ENCODE measurements at places on chromosomes 5 and 9.

DNA sequence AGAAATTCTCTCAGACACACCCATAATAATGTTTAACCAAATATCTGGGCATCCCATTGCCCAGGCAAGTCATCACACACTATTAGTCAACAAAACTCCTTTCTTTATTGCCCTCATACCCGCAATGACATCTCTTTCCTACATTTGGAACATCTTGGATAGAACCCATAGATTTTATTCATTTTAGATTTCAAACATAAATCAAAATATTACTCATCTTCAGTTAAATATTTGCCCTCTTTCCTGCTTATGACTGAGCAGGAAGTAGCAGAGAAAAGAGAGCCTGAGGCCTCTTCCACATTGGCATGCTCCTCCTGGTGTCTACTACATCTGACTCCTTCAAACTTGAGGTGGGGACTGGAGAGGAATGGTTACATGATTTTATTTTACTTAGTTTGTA lies 592.0 kb downstream of the CHSY3 start:
- DNase-seq = no peak

DNA sequence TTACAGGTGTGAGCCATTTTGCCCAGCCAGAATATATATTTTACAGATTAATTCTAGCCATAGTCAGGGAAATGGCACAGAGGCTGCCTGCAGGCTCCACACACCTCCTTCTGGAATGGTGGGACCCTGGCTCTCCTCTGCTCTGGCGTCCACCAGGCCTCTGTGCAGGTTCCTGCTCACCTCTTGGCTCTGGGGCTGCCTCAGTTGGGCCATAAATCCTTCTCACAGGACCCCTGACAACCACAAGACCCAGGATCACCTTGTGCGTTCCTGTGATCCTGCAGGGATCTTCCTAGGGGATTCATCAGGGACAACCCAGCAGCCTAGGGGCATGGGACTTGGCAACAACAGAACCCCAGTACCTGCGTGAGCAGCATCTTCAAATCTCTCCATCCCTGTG lies 93.0 kb upstream of the FSTL4 start:
- no peak for DNase-seq

DNA sequence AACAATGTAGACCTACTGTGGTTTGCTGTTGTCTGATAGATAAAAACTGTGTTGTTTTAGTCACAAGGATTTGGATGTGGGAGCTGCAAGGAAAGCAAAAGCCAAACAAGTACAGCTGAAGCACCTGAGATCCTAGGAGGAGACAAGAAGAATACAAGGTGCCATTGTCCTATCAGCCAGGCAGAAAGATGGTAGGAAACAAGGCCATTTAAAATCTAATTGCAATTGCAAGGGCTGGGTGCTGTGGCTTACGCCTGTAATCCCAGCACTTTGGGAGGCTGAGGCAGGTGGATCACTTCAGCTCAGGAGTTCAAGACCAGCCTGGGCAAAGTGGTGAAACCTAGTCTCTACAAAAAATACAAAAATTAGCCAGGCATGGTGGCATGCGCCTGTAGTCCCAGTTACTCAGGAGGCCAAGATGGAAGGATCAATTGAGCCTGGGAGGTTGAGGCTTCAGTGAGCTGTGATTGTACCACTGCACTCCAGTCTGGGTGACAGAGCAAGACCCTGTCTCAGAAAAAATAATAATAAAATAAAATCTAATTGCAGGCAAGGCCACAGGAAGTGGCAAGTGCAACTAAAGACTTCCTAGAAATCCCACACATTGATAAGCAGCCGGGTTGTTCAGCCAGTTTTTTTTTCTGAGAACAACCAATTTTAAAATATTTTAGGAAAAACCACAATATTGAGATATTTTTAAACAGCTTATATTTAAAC lies 22.6 kb downstream of the DOCK8 start:
- DNase-seq = no peak

DNA sequence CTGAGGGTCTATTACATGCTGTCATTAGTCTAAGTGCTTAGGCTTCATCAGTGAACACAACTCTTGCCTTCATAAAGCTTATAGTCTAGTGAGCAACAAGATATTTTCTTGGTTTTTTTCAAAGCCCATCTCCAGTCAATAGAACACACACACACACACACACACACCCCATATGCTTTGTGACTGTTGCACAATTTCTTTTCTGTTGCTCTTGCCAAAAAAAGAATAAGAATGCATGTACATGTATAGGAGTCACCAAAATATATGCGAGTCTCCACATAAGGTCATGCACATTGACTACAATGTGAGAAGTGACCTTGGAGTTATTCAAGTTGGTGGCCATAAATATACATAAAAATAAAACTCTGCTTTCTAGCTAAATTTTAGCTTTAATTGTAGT lies 351.5 kb upstream of the TLE4 start:
- no peak for DNase-seq

- no peak for DNase-seq
These were observed 39.8 kb downstream of the BARHL1 start for GRCh38 chr9:132622159-132622558.

DNA sequence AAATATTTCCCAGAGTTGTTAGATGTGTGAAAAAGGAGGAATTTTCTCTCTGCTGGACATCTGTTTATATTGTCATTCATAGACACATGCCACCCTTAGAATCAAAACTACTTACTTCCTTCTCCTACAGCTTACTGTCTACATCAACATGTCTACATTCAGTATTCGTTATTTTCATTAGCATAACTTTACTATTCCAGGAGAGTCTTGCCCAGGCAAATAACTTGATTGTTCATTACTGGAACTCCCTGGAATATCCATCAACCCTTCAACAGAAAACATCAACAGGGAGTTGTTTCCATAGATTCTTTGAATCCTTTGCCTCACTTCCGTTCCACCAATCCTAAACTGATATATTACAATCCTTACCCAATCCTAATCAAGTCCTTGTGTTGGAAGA lies 457.5 kb upstream of the ZNF608 start:
- no peak for DNase-seq

DNA sequence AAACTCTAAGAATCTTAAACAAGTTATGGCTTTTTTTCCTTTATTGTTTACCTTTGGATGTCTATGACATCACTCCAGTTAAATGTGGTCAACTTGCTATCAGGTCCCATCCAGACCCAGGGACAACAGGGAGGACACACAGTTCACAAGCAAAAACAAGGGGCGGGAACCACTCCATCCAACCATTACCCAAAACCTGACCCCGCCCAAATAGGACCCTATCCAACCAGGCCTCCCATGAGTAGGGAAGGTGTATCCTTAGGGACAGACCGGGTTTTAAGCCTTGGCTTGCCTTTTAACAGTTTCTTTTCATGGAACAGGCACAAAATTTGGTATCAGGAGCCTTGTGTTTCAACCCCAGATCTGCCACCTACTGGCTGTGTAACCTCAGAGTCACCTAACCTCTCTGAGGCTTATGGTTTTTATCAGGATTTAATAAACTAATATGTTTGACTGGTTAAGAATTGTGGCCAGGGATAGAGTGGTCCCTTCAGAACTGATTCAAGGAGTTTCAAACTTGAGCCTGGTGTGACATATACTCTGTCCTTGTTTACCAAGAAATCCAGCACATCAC lies 127.7 kb upstream of the RAD23B start:
- no peak for DNase-seq

DNA sequence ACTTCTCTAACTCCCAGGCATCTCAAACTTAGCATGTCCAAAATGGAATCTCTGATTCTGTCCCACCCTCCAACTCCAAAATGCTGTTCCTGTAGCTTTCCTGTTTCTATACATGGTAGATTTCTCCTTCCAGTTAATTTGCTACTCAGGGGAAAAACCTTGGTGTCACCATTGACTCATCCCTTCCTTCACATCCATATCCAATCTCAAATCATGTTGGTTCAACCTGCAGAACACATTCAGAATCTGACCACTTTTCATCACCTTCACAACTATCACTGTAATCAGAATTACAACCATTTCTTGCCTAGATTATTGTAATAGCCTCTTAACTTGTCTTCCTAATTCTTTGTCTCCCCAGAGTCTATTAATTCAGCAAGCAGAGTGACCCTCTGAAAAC lies 10.8 kb downstream of the RIOK2 start:
- DNase-seq = no peak

DNA sequence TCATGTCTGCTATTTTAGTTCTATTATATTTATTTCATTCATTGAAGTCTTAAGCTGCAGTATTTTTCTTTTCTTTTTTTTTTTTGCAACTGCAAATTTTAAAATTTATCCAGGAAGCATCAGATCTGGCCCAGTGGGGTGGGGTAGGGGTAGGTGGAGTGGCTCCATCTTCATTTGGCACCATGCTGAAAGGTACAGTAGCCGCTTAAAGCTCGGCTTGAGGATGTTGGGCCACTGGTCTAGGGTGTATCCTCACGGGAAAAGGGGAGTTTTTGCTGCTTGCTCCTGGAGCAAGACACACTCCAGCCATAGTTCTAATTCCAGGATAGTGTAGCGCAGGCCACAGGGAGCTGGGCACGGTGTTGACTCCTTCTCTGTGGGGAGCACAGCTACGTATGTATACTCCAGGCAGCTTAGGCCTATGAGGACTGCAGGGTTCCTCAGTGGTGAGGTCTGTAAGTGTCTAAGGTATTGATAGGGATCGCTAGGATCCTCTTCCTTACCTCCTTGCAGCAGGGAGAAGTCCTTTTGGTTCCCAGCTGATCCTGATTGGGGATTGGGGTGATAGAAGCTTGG lies 22.7 kb downstream of the RCL1 start:
- DNase-seq = no peak

- DNase-seq = no peak
These were observed 15.0 kb downstream of the ANKRD33B start for GRCh38 chr5:10578869-10579268.

- no peak for DNase-seq
These were observed 17.9 kb upstream of the RPS23 start for GRCh38 chr5:82295959-82296531.

- DNase-seq = no peak
These were observed 1858.6 kb upstream of the CDH9 start for GRCh38 chr5:28896949-28897348.

GRCh38 chr5:90807496-90807895 lies 248.9 kb downstream of the ADGRV1 start:
- no peak for DNase-seq

GRCh38 chr5:1065891-1066650 lies 45.8 kb downstream of the SLC12A7 start:
- DNase-seq = no peak

GRCh38 chr5:148186248-148187003 lies 16.4 kb upstream of the SPINK6 start:
- no peak for DNase-seq

- DNase-seq = no peak
These were observed 173.1 kb downstream of the CCDC171 start for GRCh38 chr9:15725953-15726352.

- no peak for DNase-seq
These were observed 154.3 kb upstream of the IRX2 start for GRCh38 chr5:2905741-2906140.

- no peak for DNase-seq
These were observed 5.5 kb downstream of the ADAMTSL1 start for GRCh38 chr9:18479405-18479804.

DNA sequence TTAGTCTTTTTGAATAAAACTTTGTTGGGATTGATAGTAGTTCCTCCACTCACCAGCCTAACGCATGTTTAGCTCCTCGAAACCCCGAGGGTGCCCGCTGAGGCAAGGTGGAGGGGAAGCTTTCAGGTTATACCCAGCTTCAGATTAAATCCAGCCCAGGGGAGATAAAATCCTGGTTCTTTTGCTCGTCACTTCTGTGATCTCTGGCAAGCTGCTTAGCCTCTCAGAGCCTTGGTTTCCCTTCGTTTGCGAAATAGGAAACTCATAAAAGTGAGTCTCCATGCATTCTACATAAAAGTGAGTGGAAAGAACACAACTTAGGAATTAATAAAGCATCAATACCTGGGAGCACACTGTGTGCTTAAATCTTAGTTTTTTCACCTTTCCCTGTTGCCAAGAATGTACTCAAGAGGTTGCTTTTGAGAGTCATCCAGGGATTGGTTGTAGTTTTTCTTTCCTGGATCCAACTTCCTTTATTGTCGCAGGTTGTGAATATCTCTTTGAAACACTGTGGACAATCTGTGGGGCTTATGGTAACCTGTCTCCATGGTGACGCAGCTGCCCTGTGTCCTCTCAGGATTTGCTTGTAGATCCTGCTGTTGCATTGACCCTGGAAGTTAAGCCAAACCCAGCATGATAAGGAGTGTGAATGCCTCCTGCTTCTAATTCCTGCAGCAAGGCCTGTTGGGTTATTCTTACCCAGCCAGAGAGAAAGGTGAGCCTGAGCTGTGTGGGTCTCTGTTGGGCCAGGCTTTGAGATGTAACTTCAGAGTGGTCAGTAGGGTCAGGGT lies 2.0 kb downstream of the GALNT12 start:
- no peak for DNase-seq

- DNase-seq = no peak
These were observed 94.6 kb downstream of the ALDH1A1 start for GRCh38 chr9:72858089-72858912.

DNA sequence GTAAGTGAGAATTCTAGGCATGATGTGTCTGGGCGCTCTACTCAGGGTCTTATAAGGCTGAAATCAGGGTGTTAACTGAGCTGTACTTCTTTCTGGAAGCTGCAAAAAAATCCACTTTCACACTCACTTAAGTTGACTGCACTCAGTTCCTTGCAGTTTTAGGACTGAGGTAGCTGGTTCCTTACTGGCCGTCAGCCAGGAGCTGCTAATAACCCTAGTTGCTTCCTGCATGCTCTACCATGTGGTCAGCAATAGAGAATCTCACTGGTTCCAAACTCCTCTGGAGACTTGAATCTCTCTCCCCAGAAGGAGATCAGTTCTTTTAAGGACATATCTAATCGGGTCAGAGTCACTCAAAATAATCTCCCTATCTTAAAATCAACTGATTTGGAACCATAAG lies 911.2 kb downstream of the EFNA5 start:
- no peak for DNase-seq

DNA sequence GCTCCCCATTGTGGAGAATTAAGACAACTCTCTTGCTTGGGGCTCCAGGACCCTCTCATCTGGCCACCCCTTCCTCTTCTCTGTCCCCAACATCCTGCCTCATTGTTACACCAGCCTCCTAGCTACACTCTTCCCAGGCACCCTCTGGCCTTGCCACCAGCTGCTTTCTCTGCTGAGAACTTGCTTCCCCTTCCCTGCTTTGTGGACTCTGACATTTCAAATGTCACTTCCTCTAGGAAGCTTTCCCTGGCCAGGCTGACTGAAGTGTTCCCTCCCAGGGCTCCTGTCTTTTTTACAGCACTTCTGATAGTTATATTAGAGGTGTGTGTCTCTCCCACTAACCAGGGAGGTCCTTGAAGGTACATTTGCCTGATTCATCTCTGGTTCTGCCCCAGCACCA lies 194.0 kb upstream of the KLF4 start:
- DNase-seq = no peak

DNA sequence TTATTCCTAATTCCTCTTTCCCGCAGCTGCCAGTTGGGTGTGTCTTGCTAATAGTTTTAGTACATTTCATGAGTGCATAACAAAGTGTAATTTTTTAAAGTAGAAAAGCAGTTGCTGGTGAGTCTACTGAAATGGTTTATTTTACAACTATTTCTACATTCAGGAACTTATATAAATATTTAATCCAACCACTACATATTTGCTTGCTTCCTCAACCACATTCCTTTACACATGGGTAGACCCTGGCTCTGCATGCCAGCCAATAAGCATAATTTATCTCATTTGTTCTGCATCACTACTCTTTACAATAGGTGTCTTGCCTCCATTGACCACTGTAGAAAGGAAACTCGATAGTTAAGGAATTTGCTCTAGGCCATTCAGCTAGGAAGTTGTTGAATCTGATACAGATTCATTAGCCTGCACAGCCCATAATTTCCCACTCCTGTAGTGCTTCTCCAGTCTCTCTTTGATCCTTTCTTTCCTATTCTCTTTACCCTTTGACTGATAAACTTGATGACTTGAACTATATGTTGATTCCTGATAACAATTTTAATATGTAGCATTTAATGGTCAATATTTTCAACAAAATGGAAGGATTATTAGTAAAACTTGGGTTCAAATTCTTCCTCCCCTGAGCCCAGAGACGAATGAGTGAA lies 342.5 kb upstream of the ACTBL2 start:
- DNase-seq = no peak

Measured in activated CD4-positive, alpha-beta T cell treated with anti-CD3 and anti-CD28 coated beads, Interleukin-2, amount 50 U/mL, for 1 hour (primary cell).